ENCODE measurements at places on chromosomes 16 and 17. TPM values are rescaled to one million over a fixed set of nuclear protein-coding genes. Genes with fewer than 3 reads are reported as not detected.

PYY gene
- total RNA-seq: not detected

NPIPB9 gene
- 3.7 TPM for total RNA-seq

SLFN12 gene
- 17.5 TPM for total RNA-seq

- no peak for DNase-seq
Measured at GRCh38 chr17:42122371-42123303, at the start of gene HSPB9. TSS of gene HSPB9 (plus strand) at chr17:42122804. CDS start at chr17:42122851, 47 bp downstream.

DNA sequence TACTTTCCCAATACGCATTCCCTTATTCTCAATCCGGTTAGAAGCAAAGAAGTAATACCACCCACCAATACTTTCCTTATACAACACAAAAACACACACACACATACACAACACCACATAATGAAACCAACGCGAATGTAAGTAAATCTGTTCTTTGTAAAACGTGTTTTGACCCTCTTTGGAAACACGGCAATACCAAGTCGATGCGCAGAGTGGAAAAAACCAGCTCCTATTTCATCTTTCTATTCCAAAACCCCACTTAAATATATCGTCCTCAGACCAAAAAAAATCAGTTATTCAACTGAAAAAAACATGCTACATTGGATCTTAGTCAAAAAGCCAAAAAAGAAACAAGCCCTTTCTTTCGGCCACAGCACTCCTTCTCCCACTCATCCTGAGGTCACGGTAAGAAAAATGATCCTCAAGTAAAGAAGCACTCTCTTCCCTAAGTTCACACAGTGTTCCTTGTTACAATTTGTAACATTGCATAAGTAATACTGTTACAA is 31.0 kb upstream of the ARL4D start:
- DNase-seq: peak; percentile 21

- no peak for DNase-seq
Measured at GRCh38 chr17:16251556-16251955, 34.5 kb downstream of the PIGL start.

GRCh38 chr17:6913608-6914443 is 82.0 kb upstream of the ALOX12 start:
- DNase-seq: peak; percentile 92

- peak; percentile 48 for DNase-seq
Measured at GRCh38 chr17:732067-732901, at the start of gene TLCD3A. TSS of gene TLCD3A (plus strand) at chr17:732596. CDS start at chr17:732648, 52 bp downstream.

- no peak for DNase-seq
Measured at GRCh38 chr16:17068524-17068923, 402.2 kb downstream of the XYLT1 start.

- no peak for DNase-seq
Measured at GRCh38 chr17:45086865-45087503, 25.9 kb downstream of the NMT1 start.

- no peak for DNase-seq
Measured at GRCh38 chr16:50996830-50997186, 154.3 kb downstream of the SALL1 start.

Measured in neural crest cell (in vitro differentiated cells).